ENCODE measurements at places on chromosomes 6 and 20.

GRCh38 chr6:81747327-81747726, 5.2 kb downstream of the TENT5A start:
- DNase-seq, result no peak

GRCh38 chr20:57435498-57436222, 44.5 kb downstream of the RBM38 start:
- peak; percentile 95 for DNase-seq

- no peak for DNase-seq
Observed at GRCh38 chr20:54047720-54048119, 22.7 kb downstream of the BCAS1 start.

DNA sequence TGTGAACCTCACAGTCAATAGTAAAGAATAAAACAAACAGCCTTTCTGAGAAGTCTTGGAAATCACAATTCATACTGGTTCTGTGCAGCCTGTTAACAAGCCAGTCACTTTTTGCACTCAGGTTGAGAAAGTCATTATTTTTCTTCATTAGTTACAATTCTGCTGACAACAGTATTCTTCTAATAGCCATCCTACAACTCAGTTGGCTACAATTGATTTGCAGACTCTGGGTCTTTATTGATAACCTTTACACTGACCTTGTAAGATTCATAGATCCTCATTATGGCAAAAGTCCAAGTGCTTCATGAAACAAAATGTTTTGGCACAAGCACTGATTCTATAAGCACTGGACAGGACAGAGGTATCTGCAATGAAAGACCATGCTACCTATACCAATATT, 34.9 kb upstream of the POPDC3 start:
- DNase-seq, result no peak
